Chondrocyte (in vitro differentiated cells): ENCODE measurements at places on chromosomes 6 and 20. TPM values are rescaled to one million over a fixed set of nuclear protein-coding genes. Genes with fewer than 3 reads are reported as not detected.

DNA sequence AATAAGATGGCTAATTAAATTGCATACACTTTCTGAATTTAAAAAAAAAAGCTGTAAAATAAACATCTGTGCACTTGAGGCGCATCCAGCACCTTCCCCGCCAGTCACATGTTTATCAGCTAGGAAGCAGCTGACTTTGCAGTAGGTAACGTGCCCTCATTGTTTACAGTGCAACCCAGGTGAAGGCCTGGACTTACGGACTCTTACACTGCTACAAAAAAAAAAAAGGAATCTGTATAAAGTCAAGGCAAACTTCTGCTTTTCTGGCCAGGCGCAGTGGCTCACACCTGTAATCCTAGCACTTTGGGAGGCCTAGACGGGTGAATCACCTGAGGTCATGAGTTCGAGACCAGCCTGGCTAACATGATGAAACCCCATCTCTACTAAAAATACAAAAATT is 327.8 kb downstream of the CDH4 start:
- no peaks in the 10 kb centered on the region for H3K36me3 ChIP-seq
- H3K4me3 ChIP-seq, result no peak overlapping the region
- H3K27ac ChIP-seq, result no peak overlapping the region
- H3K27me3 ChIP-seq, result peaks cover 10% of the 10 kb centered on the region
- no peak for DNase-seq

- no peak for DNase-seq
- no peaks in the 10 kb centered on the region for H3K36me3 ChIP-seq
- no peak overlapping the region for H3K4me3 ChIP-seq
- no peaks in the 10 kb centered on the region for H3K27me3 ChIP-seq
These were observed 3.9 kb downstream of the SYTL3 start for GRCh38 chr6:158653577-158654354.

DNA sequence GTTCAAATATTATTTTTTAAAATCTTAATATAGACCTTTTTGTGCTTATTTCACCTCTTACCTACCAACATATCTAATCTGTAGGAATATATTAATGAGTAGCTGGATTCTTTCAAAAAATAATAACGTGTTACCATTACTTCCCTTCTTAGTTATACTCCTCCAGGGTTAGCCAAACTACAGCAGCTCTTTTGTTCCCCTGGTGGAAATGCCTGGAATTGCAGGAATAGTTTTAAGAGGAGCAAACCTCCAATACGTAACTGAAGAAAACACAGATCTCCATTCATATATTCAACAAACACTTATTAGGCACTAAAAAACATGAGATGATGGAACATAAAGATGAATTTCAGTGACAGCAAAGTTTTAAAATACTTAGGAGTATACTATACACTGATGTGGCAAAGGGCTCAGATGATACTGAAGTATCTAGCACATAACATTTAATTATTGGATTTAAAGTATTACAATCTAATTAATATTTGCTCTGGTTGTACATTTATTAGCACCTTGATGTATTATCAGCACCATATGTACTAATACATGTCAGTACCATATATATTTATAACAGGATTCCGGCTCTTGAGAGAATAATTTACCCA is 78.3 kb downstream of the TBX18 start:
- no peak overlapping the region for H3K27ac ChIP-seq
- H3K4me1 ChIP-seq, result peaks cover 28% of the 10 kb centered on the region
- peaks cover 3% of the 10 kb centered on the region for H3K36me3 ChIP-seq

GRCh38 chr6:103215847-103216246 is 1643.9 kb downstream of the HACE1 start:
- no peaks in the 10 kb centered on the region for H3K4me1 ChIP-seq
- H3K27me3 ChIP-seq, result peaks cover 9% of the 10 kb centered on the region
- H3K36me3 ChIP-seq, result peaks cover 2% of the 10 kb centered on the region

- H3K36me3 ChIP-seq, result no peaks in the 10 kb centered on the region
- no peaks in the 10 kb centered on the region for H3K27me3 ChIP-seq
- no peaks in the 10 kb centered on the region for H3K4me1 ChIP-seq
- H3K27ac ChIP-seq, result no peak overlapping the region
These were observed 684.2 kb downstream of the HTR1B start for GRCh38 chr6:76779068-76779467.

DNA sequence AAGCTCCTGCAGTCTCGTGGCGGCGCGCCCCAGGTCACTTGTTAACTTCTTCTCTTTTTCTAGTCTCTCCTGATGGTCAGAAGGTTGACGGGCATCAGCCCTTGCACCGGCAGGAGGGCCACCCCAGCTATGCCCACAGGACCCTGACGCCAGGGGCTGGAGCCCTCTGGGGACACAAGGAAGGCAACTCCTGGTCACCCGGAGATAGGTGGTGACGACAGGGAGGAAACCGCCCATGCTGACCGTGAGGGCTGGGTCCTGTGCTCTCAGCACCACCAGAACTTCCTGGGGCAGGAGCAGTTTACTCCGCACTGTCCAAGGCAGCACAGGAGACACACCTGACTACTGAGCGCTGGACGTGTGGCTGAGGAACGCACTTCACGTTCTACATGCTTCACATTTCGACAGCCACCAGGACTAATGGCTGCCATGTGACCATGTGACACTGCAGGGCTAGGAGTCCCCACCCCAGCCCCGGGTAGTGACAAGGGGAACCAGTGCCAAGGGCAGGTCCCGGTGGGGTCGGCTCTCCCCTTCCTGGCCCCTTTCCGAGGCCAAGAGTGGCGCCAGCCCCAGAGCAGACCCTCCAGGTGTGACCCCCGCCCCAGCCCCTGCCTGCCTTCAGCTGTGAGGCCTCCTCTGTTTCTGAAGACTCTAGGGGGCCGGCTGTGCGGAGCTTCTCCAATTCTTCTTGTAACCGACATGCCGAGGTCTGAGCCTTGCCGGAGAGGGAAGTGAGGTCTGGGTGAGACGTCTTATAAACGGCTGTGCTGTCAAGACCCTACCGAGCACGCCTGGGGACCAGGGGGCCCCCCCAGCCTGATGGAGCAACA is 45.2 kb downstream of the DSTN start:
- peaks cover 45% of the 10 kb centered on the region for H3K4me1 ChIP-seq
- H3K27ac ChIP-seq, result peak overlapping the region; percentile 69
- no peak overlapping the region for H3K4me3 ChIP-seq
- H3K36me3 ChIP-seq, result peaks cover 33% of the 10 kb centered on the region

- no peaks in the 10 kb centered on the region for H3K27me3 ChIP-seq
- H3K4me1 ChIP-seq, result peaks cover 12% of the 10 kb centered on the region
- no peak overlapping the region for H3K4me3 ChIP-seq
- peaks cover 4% of the 10 kb centered on the region for H3K36me3 ChIP-seq
- DNase-seq, result no peak
- H3K27ac ChIP-seq, result no peak overlapping the region
These were observed 249.8 kb downstream of the FNDC1 start for GRCh38 chr6:159418997-159419396.

GRCh38 chr20:8020314-8021079 is 936 bp upstream of the TMX4 start:
- H3K4me3 ChIP-seq, result no peak overlapping the region
- H3K36me3 ChIP-seq, result no peaks in the 10 kb centered on the region
- peaks cover 5% of the 10 kb centered on the region for H3K27me3 ChIP-seq
- no peak for DNase-seq

MUC21 gene
- total RNA-seq, result not detected in 3 replicates

TPD52L1 gene
- 24.1 to 52.8 TPM (median 48.0 TPM) in 3 replicates for total RNA-seq

DNA sequence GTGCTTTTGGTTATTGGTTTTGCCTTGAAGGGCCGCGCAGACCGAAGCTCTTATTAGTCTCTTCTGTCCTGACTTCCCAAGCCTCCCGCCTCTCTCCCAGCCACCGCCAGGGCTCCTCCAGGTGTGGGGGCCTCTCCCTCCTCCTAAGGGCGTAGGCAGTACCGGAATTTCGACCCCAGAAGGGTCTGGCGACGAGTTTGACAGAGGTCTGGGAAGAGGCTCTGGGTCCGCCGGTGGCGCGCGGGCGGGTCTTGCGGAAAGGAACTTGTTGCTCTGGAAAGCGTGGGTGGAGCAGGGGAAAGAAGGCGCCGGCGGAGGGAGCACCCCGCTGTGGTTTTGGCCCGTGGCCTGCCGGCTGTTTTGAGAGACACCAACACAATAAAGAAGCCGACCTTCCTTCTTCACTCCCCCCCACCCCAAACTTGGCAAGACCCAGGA is 1.8 kb downstream of the PCSK2 start:
- H3K4me3 ChIP-seq, result no peak overlapping the region
- no peak overlapping the region for H3K27ac ChIP-seq
- DNase-seq, result peak; percentile 87
- H3K27me3 ChIP-seq, result peaks cover 59% of the 10 kb centered on the region
- peaks cover 18% of the 10 kb centered on the region for H3K4me1 ChIP-seq

GRCh38 chr6:38193051-38193450 is 373.5 kb downstream of the ZFAND3 start:
- peaks cover 3% of the 10 kb centered on the region for H3K36me3 ChIP-seq
- no peaks in the 10 kb centered on the region for H3K4me1 ChIP-seq
- H3K4me3 ChIP-seq, result no peak overlapping the region
- no peaks in the 10 kb centered on the region for H3K27me3 ChIP-seq
